Neural crest cell (in vitro differentiated cells): ENCODE measurements at places on chromosomes 4 and X.

GRCh38 chr4:137664046-137664387, 131.7 kb upstream of the PCDH18 start:
- no peak for DNase-seq

DNA sequence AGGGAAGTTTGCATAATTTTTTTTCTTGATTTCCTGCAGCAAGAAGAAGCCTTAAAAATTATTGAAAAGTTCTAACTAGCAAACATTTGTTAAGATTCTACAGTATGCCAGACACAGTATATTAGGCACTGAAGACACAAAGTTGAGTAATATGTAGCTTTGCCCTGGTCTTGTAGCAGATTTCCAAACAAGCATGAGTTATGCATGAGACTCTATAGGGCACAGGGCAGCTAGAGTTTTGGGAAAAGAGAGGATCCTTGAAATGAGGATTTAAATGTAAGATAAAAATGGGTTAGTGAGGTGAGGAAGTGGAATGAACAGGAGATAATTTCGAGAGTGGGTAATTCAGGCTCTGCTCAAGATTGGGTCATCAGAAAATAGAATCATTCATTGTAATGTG, 8.6 kb upstream of the GPRIN3 start:
- no peak for DNase-seq

DNA sequence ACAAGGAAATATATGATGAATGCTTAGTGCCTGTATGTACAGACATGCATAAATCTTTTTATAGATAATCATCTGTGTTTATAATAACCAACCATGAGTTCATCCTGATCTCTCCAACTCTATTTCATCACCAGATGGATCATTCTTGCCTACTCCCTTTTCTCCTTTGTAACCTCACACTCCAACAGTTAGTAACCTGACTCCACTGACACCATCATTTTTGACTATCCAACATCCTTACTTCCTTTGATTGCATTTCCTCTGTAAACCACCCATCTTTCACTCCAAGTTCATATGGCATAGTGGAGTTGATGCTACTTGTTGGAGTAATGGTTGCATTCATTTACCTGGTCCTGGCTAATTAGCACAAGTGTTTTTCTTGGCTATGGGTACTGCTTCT, 170.6 kb downstream of the ZNF330 start:
- DNase-seq = no peak

- DNase-seq = no peak
These were observed 94.5 kb downstream of the ANXA3 start for GRCh38 chr4:78645853-78646757.

GRCh38 chr4:93633721-93634120, 194.8 kb upstream of the ATOH1 start:
- no peak for DNase-seq

GRCh38 chr4:65393078-65393477, 277.2 kb downstream of the EPHA5 start:
- no peak for DNase-seq

- no peak for DNase-seq
These were observed 3.2 kb downstream of the THAP9 start for GRCh38 chr4:82903737-82904136.

DNA sequence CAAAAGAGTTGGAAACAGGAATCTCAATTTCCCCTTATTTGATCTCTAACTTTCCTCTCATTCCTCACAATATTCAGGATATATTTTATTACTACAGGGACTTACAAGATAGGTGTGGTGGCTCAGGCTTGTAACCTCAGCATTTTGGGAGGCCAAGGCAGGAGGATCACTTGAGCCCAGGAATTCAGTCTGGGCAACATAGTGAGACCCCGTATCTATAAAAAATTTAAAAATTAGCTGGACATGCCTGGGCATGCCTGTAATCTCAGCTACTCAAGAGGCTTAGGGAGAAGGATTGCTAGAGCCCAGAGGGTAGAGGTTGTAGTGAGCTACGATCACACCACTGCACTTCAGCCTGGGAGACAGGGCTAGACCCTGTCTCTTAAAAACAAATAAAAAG, 200.4 kb downstream of the CAMK2D start:
- no peak for DNase-seq

GRCh38 chrX:132953354-132953753, 5.1 kb downstream of the HS6ST2 start:
- DNase-seq = no peak
